ENCODE measurements at places on chromosomes 4 and X. TPM values are rescaled to one million over a fixed set of nuclear protein-coding genes. Genes with fewer than 3 reads are reported as not detected.

DNA sequence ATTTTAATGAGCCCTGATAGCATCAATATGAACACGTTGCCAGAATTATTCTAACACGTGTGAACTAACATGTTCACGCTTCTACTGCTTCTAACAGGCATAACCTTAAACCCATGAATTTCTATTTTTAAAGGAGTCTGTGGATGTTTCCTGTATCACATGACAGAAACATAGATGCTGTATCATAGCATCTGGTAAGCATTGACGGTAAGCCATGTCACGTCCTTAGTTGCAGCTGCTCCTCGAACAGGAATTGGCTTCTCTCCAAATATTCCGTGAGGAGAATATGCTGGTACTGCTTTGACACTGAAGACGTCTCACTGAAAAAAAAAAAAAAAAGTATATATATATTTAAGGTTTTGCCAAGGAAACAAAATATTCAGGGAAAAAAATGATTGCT lies 105.1 kb upstream of the MXRA5 start:
- no peak for DNase-seq

- peak; percentile 36 for DNase-seq
Measured at GRCh38 chrX:37349221-37350033, at the start of gene PRRG1. Gene PRRG1 (plus strand): TSS chrX:37349364. CDS start chrX:37406250, 56,886 bp downstream.

The HPGD gene
- 51.6 TPM for polyA plus RNA-seq

The CLDN2 gene
- polyA plus RNA-seq: not detected

GRCh38 chr4:53050361-53050774 lies 188.3 kb downstream of the RASL11B start:
- peak; percentile 56 for DNase-seq

DNA sequence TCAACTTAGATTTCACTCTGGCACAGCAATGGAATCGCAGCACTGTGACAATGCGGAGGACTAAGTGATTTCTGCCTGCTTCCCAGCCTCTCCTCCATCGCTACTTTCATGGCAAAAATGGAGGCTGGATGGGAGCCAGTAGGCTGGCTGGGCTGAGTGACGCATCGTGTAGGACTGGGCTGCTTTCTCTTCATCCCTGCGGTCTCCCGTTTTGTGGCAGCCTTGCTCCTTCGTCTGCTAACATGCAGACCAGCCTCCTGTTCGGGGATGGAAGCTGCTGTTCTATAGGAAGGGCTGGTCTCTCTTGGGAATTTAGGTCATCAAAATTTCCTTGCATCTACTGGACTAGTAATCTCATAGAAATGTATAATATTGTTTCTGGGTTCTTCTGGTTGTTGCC lies 15.8 kb upstream of the RGS12 start:
- no peak for DNase-seq

The SSX4B gene
- polyA plus RNA-seq: not detected

GRCh38 chr4:116016201-116016600 lies 902.8 kb upstream of the NDST4 start:
- DNase-seq: no peak

The PCDH18 gene
- polyA plus RNA-seq: 28.7 TPM

- DNase-seq: peak; percentile 62
Measured at GRCh38 chr4:54228056-54228527, 1.0 kb upstream of the PDGFRA start.

DNA sequence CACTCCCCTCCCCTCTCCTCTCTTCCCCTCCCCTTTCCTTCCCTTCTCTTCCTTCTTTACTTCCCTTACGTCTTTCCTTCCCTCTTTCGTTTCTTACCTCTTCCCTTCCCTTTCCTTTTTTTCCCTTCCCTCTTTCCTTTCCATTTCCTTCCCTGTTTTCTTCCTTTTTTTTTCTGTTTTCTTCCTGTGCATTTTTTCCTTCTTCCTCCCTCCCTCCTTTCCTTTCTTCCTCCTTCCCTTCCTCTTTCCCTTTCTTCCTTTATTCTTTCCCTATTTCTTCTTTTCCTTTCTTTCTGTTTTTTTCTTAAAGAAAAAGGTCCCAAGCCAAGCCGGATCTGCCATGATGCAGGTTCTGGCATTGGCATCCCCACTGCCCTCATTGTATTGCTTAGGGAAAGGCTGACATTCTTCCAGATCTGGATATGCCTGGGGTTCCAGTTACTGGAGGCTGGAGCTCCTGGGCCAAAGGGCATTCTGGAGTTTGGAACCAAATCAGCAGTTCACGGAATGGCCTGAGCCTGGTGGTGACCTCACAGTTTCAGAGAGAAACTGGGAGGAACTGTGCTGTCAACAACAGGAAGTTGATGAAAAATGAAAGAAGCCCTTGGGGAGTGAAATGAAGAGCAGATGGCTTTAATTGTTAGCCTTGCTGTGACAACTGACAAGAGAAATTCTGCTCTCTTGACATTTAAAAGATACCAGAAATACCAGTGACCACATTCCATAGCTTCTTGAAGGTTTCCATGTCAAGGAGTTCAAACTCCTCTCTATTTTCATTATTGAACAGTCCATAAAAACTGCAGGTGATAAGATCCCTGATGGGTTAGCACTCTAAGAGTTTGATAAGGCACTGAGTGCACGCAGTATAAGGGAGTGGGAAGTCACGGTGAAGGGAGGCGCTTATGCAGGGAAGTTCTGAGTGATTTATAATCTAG lies 622.1 kb downstream of the SPRY1 start:
- DNase-seq: no peak

DNA sequence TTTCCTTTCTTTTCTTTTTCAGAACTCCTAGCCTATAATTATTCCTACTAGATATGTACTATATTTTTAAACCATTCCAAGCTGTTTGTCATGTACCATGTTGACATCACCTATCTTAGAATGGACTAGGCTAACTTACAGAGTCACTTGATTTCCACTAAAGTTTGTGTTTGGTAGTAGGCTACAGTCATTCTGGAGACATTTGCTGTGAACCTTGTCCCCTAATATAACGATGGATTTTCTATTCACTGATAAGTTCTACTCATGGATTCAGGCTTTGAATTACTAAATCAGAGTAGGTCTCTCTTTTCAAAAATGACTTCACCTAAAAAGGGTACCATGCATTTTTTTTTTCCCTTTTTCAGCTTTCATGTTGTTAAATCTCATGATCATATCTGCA lies 93.4 kb downstream of the PHEX start:
- no peak for DNase-seq

- DNase-seq: no peak
Measured at GRCh38 chrX:103398421-103398864, 22.1 kb downstream of the BEX3 start.

DNA sequence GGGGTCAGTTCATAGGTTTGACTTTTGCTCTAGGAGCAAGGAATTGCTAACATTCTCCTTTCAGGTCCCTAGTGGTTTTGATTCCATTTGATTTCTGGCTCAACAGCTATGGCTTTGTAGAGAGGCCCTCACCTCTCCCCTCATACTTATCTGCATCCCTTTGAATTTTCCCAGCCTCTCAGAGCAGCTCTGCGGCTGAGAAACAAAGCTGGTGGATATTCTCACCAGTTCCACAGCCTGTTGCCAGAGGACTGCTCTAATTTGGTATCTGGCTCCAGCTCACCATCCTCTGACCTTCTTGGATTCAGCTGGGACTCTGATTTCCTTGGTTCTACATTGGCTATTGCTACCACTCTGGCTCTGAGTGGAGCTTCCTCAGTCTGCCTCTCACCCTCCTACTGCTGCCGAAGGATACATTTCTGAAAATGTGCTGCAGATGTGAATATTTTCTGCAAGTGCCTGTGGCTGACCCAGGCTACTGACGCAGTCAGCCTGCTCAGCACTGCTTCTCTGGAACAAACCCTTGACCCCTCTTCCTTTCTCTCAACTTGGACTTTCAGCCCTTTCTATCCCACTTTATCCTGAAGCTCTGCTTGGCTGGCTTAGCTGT lies 110.9 kb upstream of the ENPEP start:
- DNase-seq: no peak

- DNase-seq: no peak
Measured at GRCh38 chr4:3756343-3757059, 9.7 kb upstream of the ADRA2C start.

DNA sequence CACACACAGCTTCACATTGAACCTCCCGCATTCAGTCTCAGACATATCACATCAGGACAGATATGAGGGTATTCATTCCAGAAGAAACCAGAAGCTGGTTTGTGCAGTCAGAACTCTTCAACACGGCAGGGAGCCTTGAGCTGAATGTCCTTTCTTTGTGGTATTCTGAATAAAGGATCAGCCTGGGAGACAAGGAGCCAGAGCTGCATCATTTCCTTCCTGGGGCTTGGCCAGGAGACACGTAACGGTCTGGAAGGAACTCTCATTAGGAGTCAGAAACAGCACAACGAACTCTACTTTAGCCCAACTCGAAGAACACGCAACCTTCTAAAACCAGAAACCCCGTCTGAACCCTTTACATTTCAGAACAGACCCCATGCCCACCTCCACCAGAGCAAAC lies 46.4 kb downstream of the KDR start:
- no peak for DNase-seq

The AFM gene
- 0.05 TPM for polyA plus RNA-seq

The NIPAL1 gene
- 1.2 TPM for polyA plus RNA-seq

The TAF7L gene
- 0.13 TPM for polyA plus RNA-seq

- no peak for DNase-seq
Measured at GRCh38 chr4:95603393-95603792, 54.6 kb upstream of the UNC5C start.

The BBS12 gene
- 3.0 TPM for polyA plus RNA-seq

GRCh38 chr4:39526765-39527295 lies 409 bp downstream of the UGDH start:
- DNase-seq: no peak

The PCDH7 gene
- polyA plus RNA-seq: 45.3 TPM

The HPGDS gene
- polyA plus RNA-seq: 1.5 TPM

DNA sequence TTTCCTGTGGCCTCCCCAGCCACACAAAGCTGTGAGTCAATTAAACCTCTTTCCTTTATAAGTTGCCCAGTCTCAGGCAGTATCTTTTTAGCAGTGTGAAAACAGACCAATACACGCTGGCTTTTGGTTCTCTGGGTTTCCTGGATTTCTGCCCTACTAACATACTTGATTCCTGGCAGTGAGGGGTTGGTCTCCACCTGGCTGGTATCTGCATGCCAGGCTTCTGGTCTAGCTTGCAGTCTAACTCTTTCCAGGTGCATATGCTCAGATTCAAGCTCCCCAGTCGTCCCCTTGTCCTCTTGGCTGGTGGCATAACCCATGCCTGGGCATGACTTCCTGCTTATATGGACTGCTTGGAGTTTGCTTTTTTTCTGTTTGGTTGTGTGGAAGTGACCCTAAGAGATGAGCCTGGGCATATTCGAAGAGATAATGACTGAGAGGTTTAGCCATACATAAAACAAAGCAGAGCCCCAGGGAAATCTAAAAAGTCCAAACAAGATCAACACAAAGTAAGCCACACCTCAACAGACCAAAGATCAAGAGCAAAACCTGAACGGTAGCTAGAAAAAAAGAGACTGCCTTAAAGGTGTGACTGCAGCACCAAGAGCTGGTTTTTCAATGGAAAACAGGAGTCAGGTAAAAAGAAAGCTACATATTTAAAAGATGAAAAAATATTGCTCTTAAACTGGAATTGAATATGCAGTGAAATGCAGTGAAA lies 102.1 kb upstream of the STS start:
- DNase-seq: no peak

The GRIA2 gene
- polyA plus RNA-seq: 0.04 TPM

The MAGIX gene
- polyA plus RNA-seq: 4.0 TPM

DNA sequence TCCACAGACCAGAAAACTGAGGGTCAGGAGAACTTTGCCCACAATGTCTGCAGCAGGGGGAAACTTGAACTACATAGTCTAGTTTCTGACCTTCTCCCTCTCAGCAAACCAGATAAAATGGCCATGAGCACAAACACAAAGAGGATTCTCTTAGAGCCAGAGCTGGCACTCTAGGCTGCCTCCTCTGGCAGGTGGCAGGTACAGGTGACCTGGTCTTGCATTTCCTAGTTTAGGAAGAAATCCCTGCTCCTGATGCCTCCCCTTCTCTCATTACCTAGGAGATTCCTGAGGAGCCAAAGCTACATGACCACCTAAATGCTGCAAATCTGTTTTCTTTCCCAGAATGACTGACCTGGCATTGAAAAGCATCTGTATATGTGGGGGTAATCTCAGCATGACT lies 45.1 kb downstream of the ARHGEF9 start:
- no peak for DNase-seq

- DNase-seq: no peak
Measured at GRCh38 chr4:147786031-147786430, 54.1 kb downstream of the ARHGAP10 start.

GRCh38 chr4:40056716-40057585 lies at the start of gene N4BP2:
Gene N4BP2 (plus strand): TSS chr4:40056850. CDS start chr4:40097341, 40,491 bp downstream.
- peak; percentile 35 for DNase-seq

DNA sequence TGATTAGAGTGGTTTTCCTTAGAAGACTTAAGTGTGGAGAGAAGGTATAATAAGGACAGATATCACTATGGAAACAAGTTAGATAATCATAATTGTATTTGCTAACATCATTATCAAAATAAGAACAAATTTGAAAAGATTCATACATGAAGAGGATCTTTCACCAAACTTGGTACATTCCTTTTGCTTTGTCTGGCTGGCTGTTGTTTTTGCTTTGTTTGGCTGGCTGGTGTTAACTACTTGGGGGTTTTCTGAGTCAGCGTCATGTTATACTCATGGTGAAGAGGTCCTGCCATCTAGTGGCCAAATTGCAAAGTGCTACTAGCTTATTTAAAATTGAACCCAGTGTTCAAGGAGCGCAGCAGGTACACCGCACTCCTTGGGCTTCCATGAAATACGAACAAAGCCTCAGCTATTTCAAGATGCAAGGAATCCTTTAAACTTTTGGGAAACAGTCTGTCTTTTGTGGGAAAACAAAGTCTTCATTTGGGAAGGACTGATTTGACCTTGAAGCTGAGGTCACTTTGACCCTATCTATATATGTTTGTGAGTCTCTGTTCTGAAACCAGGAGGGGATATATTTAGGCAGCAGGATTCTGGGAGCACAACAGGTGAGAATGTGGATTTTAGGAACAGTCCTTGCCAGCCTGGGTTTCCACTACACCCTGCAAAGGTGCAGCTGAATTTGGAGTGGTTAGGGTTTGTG lies 129.7 kb downstream of the PLS3 start:
- peak; percentile 37 for DNase-seq

DNA sequence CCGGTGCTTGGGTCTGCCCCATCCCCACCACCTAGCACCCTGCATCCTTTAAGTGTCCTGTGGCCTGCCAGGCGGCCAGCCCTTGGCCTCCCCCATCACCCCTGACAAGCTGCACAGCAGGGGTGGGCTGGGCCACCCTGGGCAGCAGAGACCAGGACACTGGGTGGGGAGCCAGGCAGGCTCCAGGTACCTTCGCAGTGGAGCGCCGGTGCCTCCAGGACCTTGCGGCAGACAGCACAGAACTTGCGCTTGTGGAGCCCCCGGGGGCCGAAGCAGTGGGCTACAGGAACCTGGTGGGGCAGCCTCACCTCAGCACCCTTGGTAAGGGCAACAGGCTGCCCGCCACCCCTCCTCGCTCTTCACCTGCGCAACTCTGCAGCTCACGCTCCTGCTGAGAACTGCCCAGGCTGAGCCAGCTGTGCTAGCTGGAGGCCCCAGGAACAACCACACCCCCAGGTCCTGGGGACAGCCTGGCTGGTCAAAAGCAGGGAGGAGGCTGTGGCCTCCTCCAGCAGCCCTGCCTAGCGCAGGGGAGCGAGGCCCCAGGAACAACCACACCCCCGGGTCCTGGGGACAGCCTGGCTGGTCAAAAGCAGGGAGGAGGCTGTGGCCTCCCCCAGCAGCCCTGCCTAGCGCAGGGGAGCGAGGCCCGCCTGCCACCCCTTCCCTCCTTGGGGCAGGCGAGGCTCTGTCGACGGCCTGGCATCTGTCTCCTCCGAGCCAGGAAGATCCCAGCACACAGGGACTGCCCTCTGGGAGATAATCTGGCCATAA lies 4.6 kb downstream of the DGKQ start:
- DNase-seq: no peak
